Endothelial cell (in vitro differentiated cells): ENCODE measurements at places on chromosomes 6 and 20. TPM values are rescaled to one million over a fixed set of nuclear protein-coding genes. Genes with fewer than 3 reads are reported as not detected.

The TPD52L2 gene
- total RNA-seq: 85.5 TPM

The ANKRD66 gene
- total RNA-seq: not detected

The SOBP gene
- 1.5 TPM for total RNA-seq

The ABCC10 gene
- total RNA-seq: 45.6 TPM

The ELOVL4 gene
- total RNA-seq: 3.3 TPM

The FNDC1 gene
- total RNA-seq: 1.2 TPM

The SOX4 gene
- 132 TPM for total RNA-seq

The MTHFD1L gene
- 66.0 TPM for total RNA-seq

- no peak for DNase-seq
- H3K27me3 ChIP-seq: no peaks in the 10 kb centered on the region
- no peaks in the 10 kb centered on the region for H3K36me3 ChIP-seq
Observed at GRCh38 chr6:142647449-142648035, 297.4 kb downstream of the HIVEP2 start.

- no peak overlapping the region for H3K4me3 ChIP-seq
- H3K4me1 ChIP-seq: peaks cover 11% of the 10 kb centered on the region
- DNase-seq: no peak
- no peaks in the 10 kb centered on the region for H3K36me3 ChIP-seq
- no peak overlapping the region for H3K27ac ChIP-seq
- no peaks in the 10 kb centered on the region for H3K27me3 ChIP-seq
Observed at GRCh38 chr20:53032478-53032932, 60.3 kb downstream of the TSHZ2 start.

- peaks cover 3% of the 10 kb centered on the region for H3K27me3 ChIP-seq
- no peaks in the 10 kb centered on the region for H3K4me1 ChIP-seq
- no peak for DNase-seq
Observed at GRCh38 chr20:1663917-1664316, 6.3 kb upstream of the SIRPG start.

GRCh38 chr20:33438481-33438880 lies 5.1 kb downstream of the SNTA1 start:
- H3K4me1 ChIP-seq: no peaks in the 10 kb centered on the region
- DNase-seq: no peak
- H3K36me3 ChIP-seq: no peaks in the 10 kb centered on the region
- no peak overlapping the region for H3K4me3 ChIP-seq

DNA sequence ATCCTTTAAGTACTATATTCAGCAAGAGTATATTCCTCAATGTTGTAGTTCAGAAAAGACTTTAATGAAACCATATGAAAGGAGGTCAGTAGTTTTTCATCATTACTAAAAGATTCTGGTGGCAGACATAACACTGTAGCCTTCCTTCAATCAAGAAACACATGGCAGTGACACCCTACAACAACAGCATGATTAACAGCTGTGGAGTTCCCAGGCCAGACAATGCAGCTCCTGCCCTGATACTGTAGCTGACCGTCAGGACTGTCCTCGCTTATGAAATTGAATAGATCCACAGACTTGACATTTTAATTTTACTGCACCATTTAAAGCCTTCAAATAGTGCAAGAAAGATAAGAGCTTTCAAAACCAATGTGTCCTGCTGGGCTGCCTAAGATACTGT lies 43.6 kb downstream of the USP45 start:
- H3K27me3 ChIP-seq: no peaks in the 10 kb centered on the region
- no peak overlapping the region for H3K27ac ChIP-seq
- no peak for DNase-seq

GRCh38 chr20:24049081-24049480 lies 60.5 kb upstream of the GGTLC1 start:
- H3K27ac ChIP-seq: peak overlapping the region; percentile 16
- no peaks in the 10 kb centered on the region for H3K27me3 ChIP-seq
- peaks cover 12% of the 10 kb centered on the region for H3K4me1 ChIP-seq
- no peak for DNase-seq
- no peak overlapping the region for H3K4me3 ChIP-seq

DNA sequence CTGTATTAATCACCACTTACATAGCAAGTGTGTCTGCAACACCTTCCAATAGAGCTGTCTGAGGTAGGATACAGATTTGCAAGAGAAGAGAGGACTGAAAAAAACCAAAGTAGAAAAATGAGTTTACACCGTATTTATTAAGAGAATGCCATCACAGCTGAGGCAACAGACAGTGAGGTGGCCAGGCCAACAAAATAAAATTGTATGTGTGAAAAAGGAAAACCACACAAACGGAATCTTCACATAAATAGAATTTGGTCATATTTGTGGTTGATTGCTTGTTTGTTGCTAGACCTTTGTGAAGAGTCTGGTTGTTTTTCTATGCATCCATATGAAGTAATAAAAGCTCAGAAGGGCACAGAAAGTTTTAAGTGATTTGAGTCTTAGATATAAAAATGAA lies 157.8 kb upstream of the TSHZ2 start:
- no peaks in the 10 kb centered on the region for H3K36me3 ChIP-seq
- H3K4me3 ChIP-seq: no peak overlapping the region
- H3K4me1 ChIP-seq: peaks cover 16% of the 10 kb centered on the region
- no peak overlapping the region for H3K27ac ChIP-seq
- no peak for DNase-seq
- H3K27me3 ChIP-seq: no peaks in the 10 kb centered on the region

DNA sequence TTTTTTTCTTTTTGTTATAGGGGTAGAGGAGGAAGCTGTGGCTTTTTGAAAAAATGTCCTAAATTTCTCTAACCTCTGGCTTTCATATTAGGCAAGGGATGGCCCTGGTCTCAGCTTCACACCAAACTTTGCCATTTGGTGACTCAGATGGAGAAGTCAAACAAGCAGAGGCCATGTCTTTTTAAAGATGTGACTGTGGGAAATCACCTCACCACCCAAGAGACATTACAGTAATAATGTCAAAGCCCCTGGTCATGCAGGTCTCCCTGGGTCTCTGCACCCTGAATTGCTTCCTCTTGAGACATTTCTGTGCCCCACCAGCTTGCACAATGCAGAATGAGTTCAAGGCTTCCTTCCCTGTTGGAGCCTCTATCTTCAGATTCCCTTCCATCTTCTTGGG lies 39.5 kb upstream of the ADGRF5 start:
- H3K4me3 ChIP-seq: no peak overlapping the region
- peaks cover 26% of the 10 kb centered on the region for H3K4me1 ChIP-seq
- H3K27ac ChIP-seq: no peak overlapping the region
- no peak for DNase-seq
- no peaks in the 10 kb centered on the region for H3K36me3 ChIP-seq
- H3K27me3 ChIP-seq: no peaks in the 10 kb centered on the region

DNA sequence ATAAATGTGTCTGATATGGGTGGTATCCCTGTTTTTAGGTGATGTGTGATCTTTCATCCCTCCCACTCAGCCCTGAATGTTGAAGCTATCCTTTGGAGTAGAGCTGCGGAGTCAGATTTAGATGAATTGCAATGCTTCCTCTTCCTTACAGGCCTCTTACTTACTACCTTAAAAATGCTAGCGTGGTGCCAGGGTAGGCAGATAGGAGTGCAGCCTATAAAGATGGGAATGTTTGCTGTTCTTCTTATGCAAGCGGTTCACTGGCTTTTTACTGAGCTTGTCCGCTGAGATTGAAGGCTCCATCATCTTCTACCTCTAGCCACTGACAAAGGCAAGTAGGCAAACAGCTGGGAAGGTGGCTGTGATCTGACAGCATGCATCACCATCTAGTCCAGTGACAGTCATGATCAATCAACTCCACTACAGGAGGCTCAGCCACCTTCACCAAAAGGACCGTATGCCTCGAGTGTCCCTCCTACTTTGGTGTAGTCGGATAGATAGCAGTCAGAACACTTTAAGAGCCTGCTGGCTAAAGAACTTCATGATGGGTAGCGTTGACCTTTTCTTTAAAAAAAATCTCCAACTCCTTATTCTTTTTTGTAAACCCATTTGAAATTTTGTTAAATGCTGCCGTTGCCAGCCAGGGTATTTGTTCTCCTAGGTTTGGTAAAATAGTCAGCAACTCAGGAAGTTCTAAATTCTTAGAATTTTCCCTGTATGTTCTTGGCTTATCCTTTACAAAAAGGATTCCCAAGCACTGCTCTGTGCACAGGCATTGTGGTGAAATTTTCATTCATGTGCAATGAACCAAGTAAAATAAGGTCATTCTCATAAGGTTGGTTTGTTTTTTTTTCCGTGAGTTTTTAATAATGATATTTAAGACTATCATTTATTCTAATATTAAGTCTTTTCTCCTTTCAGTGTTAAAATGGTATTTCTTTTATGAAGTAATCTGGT lies 169.6 kb downstream of the MTHFD1L start:
- H3K36me3 ChIP-seq: peaks cover 31% of the 10 kb centered on the region
- DNase-seq: no peak
- H3K27me3 ChIP-seq: peaks cover 3% of the 10 kb centered on the region
- H3K4me1 ChIP-seq: peaks cover 18% of the 10 kb centered on the region

- H3K4me3 ChIP-seq: peak overlapping the region; percentile 43
- DNase-seq: peak; percentile 14
- peaks cover 55% of the 10 kb centered on the region for H3K36me3 ChIP-seq
- peaks cover 18% of the 10 kb centered on the region for H3K4me1 ChIP-seq
- peak overlapping the region; percentile 78 for H3K27ac ChIP-seq
Observed at GRCh38 chr20:34293589-34293988, 9.6 kb downstream of the AHCY start.

GRCh38 chr6:17901493-17901892 lies 85.9 kb downstream of the KIF13A start:
- DNase-seq: no peak
- no peak overlapping the region for H3K4me3 ChIP-seq
- peaks cover 21% of the 10 kb centered on the region for H3K36me3 ChIP-seq
- no peak overlapping the region for H3K27ac ChIP-seq
- peaks cover 8% of the 10 kb centered on the region for H3K4me1 ChIP-seq

DNA sequence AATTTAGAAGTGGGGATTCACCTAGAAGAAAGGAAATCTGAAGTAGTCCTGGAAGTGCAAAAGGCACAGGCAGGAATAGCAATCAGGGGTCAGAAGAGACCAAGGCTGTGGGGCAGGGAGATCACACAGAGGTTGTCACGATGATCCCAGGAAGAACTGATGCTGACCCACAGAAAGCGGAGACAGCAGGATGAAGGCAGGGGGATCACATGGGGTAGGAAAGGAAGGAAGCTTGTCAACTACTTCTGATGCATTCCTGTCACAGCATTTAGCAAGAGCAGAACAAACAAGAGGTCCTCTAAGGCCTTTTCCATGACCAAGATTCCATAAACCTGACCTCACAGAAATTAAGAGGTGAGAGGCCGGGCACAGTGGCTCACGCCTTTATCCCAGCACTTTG lies 79.1 kb downstream of the SLC23A2 start:
- H3K27me3 ChIP-seq: peaks cover 6% of the 10 kb centered on the region
- DNase-seq: no peak
- H3K4me3 ChIP-seq: peak overlapping the region; percentile 29
- H3K36me3 ChIP-seq: peaks cover 18% of the 10 kb centered on the region

DNA sequence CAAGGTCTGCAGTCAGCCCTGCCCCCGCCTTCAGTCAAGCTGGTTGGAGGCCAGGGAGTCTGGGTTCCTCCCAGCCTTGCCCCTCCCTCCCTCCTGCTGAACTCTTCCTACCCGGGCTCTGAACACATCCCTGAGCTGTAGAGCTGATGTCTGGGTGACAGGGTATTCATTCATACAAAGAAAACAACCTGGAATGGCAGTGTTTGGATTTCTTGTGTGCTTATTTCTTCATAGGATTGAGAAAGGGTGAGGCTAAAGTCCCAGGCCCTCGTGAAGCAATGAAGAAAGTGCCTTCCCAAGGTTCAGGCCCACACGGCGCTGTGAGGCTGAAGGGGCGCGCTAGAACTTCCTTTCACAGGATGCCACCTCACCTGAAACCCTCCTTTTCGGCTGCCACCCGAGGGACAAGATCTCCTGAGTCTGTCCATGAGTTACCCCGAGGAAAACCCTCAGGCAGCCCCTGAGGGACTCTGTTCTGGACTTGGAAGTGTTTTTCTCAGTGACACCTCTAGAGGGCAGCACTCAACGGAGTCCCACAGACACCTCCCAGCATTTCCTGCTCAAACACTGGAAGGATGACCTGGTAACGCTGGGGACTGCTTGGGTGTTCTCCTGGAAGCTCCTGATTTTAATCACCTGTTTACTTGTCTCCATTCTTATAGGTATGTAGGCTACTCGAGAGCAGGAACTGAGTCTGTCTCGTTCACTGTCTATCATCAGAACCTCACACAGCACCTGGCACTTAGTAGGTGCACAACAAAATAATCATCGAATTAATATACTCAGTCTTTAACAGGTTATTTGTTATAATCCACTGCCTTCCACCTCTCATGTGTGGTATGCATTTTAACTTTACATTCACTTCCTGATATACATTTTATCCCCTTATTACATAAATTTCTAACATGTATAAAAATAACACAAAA lies 11.8 kb upstream of the GSTA1 start:
- no peaks in the 10 kb centered on the region for H3K36me3 ChIP-seq
- H3K27ac ChIP-seq: no peak overlapping the region
- no peaks in the 10 kb centered on the region for H3K4me1 ChIP-seq
- no peaks in the 10 kb centered on the region for H3K27me3 ChIP-seq
- DNase-seq: peak; percentile 57
- H3K4me3 ChIP-seq: no peak overlapping the region

DNA sequence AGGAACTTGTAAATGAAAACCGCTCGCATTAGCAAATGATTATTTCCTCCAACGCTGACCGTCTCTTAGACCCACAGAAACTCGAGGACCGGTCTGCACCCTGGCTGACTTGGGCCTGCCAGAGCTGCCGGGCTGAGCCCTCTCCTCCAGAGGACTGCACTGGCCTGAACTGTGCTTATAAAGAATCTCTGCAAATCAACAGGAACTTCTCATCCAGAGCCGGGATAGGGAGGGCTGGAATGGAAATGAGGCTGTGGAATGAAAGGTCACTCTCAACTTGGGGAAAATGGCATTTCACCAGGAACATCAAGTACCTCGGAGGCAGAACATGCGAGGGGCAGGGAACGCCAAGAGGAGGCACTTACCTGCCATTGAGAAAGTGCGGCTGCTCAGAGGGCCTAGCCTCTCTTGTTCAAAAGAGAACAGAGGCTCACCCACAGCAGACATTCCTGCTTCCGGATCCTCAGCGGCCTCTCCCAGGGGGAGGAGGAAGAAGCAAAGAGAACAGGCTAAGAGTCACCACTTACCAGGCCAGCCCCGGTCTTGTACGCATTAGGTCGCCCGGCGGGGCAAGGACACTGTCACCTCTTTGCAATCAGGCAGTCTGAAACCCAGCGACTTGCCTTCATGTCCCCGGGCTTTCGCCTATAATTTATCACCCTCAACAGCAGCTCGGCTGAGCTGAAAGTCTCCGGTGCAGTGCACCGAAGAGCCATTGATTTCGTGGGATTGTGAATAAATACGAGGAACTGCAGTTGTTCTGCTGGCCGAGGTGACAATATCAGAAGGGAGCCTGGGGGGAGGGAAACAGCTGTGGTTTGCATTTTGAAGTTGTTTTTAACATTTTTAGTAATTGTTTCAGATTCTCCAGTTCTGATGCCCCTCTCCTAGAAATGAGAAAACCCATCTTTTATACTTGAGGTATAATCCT lies 37.6 kb downstream of the ZMYND8 start:
- peak overlapping the region; percentile 63 for H3K4me3 ChIP-seq
- H3K27ac ChIP-seq: peak overlapping the region; percentile 99
- peaks cover 8% of the 10 kb centered on the region for H3K36me3 ChIP-seq
- H3K27me3 ChIP-seq: peaks cover 10% of the 10 kb centered on the region
- DNase-seq: peak; percentile 46
- H3K4me1 ChIP-seq: peaks cover 84% of the 10 kb centered on the region

GRCh38 chr20:40008177-40008576 lies 680.9 kb downstream of the MAFB start:
- no peak for DNase-seq
- no peaks in the 10 kb centered on the region for H3K27me3 ChIP-seq
- H3K4me3 ChIP-seq: no peak overlapping the region
- H3K4me1 ChIP-seq: no peaks in the 10 kb centered on the region
